Activated T-helper 1 cell treated with anti-CD3 and anti-CD28 coated beads, Interleukin-12 subunit alpha, Interleukin-12 subunit beta, Interleukin-2, Interleukin-4 antibody, amounts not matched to agents 30 ng/mL and 10 ng/mL and 1 ng/mL, durations not matched to agents 14 hours and 24 hours and 36 hours (primary cell): ENCODE measurements at places on chromosomes 6 and 20. TPM values are rescaled to one million over a fixed set of nuclear protein-coding genes. Genes with fewer than 3 reads are reported as not detected.

SRXN1 gene
- total RNA-seq = 28.8 and 30.2 TPM in 2 replicates

TXLNB gene
- 0.08 TPM in 1 of 2 replicates, not detected in the other for total RNA-seq

TREM2 gene
- not detected in 2 replicates for total RNA-seq

SEL1L2 gene
- not detected in 2 replicates for total RNA-seq

CST5 gene
- total RNA-seq = not detected in 2 replicates

ZNF391 gene
- total RNA-seq = 0.37 and 0.44 TPM in 2 replicates

SLC35D3 gene
- not detected in 2 replicates for total RNA-seq

FNDC1 gene
- 0.02 TPM in 1 of 2 replicates, not detected in the other for total RNA-seq

TDP2 gene
- 46.1 and 47.4 TPM in 2 replicates for total RNA-seq

BLOC1S5 gene
- 19.6 and 19.7 TPM in 2 replicates for total RNA-seq

CCN6 gene
- 0.17 TPM in 1 of 2 replicates, not detected in the other for total RNA-seq

CALHM6 gene
- 27.7 and 29.2 TPM in 2 replicates for total RNA-seq

NR2E1 gene
- total RNA-seq = not detected in 2 replicates

KLC4 gene
- total RNA-seq = 12.7 and 13.7 TPM in 2 replicates

MTO1 gene
- total RNA-seq = 33.3 and 45.8 TPM in 2 replicates

C6orf132 gene
- 0.18 and 0.20 TPM in 2 replicates for total RNA-seq

HLA-DOA gene
- 1.8 and 2.0 TPM in 2 replicates for total RNA-seq

PLTP gene
- 1.5 and 1.9 TPM in 2 replicates for total RNA-seq

FAM210B gene
- 6.2 and 6.9 TPM in 2 replicates for total RNA-seq

GRM1 gene
- total RNA-seq = not detected in 2 replicates

ACSS1 gene
- 11.7 and 12.7 TPM in 2 replicates for total RNA-seq

ESR1 gene
- total RNA-seq = 0.34 and 0.78 TPM in 2 replicates

SLC52A3 gene
- total RNA-seq = not detected in 2 replicates

RIPOR2 gene
- total RNA-seq = 30.8 and 31.1 TPM in 2 replicates

B3GAT2 gene
- 0.02 TPM in 1 of 2 replicates, not detected in the other for total RNA-seq

MATN4 gene
- 2.0 and 2.1 TPM in 2 replicates for total RNA-seq

CLPSL1 gene
- not detected in 2 replicates for total RNA-seq

FAM83C gene
- not detected in 2 replicates for total RNA-seq

TP53INP2 gene
- total RNA-seq = 3.2 and 3.5 TPM in 2 replicates
